ENCODE measurements at places on chromosomes 3 and 15.
A peak's percentile ranks its signal among the peaks of the same experiment; 100 is the strongest.

DNA sequence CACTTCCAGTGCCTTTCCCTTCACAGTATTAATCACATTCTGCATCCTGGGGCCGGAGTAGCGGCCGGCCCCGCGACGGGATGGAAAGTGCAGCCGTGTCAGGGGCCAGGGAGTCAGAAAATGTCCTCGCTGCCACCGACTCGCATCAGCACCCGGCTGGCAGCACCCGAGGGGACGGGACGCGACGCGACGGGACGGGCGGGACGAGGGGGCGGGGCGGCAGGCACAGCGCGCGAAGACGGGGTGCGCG, 353 bp downstream of the ATG3 start:
- DNase-seq: peak; percentile 88

GRCh38 chr3:157083824-157084223, 76.1 kb downstream of the CCNL1 start:
- no peak for DNase-seq

- DNase-seq: peak; percentile 3
Observed at GRCh38 chr15:54082836-54083492, 104.7 kb downstream of the UNC13C start.

- no peak for DNase-seq
Observed at GRCh38 chr15:61198722-61199121, 30.4 kb downstream of the RORA start.

DNA sequence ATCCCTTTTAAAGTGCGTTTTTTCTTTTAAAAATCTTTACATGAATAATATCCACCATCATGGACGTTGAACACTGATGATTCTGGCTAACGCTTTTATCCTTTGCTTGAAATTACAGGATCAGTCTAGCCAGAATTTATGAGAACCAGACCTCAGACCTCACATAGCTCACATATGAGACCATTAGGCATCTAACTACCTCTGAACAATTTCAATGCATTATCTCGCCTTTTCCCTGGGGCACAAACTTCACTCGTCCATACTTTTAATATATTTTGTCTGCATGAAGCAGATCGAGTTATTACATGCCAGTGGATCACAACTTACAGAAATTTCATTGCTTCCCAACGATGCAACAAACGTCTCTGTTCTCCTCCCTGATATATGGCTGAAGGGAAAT, 105.6 kb downstream of the MEIS2 start:
- no peak for DNase-seq

DNA sequence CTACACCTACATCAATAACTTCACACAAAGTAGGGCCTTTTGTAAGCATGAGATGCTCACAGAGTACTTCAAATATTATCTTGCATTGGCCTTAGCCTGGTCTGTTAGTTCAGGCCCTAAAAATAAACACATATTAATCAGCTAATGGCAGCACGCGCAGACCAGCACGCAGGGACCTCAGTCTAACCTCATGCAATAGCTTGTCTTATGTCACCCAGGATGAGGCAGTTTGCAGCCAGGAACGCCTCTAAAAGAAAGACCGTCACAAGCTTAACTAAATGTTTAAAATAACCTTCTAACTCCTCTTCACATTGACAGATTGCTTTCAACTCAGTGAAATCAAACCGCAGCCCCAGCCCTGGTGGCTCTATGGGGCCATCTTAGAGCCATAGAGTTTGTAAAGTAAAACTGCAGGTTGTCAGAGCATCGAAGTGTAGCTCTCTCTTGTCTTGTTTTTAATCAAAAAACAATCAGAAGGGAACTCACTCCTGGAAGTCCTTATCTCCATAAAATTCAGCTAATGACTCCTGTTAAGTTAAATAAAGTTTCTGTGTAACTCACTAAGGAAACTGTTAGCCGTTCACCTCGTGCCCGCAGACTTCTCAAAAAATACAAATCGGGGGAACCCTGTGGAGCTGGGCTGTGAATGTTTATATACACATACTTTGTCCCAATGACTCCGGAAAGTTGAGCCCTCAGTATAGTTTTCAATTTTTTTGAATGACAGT, 212.6 kb downstream of the CDIN1 start:
- DNase-seq: no peak

DNA sequence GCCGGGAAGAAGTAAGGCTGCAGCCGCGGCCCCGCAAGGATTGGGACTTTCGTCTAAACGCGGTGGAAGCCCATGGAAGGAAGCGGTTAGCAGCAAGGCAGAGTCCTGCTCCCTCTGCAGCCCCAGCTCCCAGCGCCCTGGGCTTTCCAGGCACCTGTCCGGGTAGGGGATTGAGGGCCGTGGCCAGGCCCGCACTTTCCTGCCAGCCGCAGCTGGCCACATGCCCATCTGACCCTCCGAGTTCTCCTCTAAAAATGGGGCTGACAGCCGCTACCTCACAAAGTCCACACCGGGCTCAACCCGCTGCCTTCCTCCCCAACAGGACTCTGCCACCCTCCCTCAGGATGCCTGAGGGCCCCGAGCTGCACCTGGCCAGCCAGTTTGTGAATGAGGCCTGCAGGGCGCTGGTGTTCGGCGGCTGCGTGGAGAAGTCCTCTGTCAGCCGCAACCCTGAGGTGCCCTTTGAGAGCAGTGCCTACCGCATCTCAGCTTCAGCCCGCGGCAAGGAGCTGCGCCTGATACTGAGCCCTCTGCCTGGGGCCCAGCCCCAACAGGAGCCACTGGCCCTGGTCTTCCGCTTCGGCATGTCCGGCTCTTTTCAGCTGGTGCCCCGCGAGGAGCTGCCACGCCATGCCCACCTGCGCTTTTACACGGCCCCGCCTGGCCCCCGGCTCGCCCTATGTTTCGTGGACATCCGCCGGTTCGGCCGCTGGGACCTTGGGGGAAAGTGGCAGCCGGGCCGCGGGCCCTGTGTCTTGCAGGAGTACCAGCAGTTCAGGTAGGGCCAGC, 1.9 kb downstream of the NEIL1 start:
- no peak for DNase-seq

DNA sequence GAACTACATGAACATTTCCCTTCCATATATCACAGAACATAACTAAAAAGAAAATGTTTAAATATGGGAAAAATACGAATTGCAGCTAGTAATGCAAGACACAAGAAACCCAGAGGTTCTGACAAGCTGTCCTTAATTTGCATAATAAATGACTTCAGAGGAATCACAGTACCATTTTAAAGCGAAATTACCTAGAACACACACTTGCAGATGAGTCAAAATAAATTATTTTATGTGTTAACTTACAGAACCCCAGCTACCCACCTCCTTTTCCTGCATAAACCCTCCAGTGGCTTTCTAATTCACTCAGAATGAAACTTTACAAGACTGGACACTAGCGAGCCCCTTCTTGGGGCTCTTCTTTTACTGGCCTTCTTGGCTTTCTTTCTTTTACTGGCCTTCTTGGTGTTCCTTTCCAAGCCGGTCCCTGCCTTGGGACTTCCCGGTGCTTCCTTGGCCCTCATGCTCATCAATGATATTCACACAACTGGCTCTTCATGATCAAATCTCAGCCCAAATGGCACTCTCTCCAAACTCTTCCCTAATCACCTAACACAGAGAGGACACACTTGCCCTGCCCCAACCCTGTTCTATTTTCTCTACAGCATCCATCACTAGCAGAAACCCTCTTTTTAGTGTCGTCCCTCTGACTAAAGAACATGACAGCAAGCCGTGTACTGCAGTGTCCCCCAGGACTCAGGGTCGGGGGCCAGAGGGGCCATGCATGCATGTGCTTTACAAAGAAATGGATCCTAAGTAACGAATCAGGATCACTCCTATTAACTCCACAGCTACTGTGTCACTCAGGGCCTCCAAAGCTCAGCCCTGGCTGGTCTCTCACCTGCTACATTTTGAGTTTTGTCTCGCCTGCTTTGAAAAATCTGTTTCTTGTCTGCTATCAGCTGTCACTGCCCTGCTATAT, 4.8 kb downstream of the CHSY1 start:
- DNase-seq: no peak

GRCh38 chr3:177883957-177884356, 652.3 kb upstream of the KCNMB2 start:
- no peak for DNase-seq

- DNase-seq: no peak
Observed at GRCh38 chr3:105033081-105033480, 333.6 kb upstream of the ALCAM start.

DNA sequence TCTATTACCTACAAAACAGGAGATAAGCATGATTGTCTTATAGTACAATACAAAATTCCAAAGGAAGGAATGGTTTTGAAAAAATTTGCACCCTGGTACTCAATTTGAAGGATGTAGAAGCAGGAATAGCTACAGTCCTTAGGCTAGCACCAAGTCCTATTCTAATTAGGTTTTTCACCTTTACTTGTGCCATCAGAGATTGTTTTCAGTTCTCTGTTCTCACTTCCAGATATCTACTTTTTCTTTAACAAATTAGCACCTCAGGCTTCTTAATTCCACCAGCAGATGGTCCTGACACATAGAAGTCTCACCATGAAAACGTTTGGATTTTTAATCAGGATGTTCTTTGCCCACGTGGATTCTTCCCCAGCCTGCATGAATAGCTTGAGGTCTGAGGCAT, 43.8 kb downstream of the IL5RA start:
- no peak for DNase-seq

- no peak for DNase-seq
Observed at GRCh38 chr3:188283347-188283746, 129.4 kb downstream of the LPP start.

GRCh38 chr3:192373586-192373985, 353.8 kb downstream of the FGF12 start:
- DNase-seq: no peak

- DNase-seq: no peak
Observed at GRCh38 chr15:66588971-66589370, 23.2 kb upstream of the LCTL start.

All from stimulated activated CD4-positive, alpha-beta T cell treated with anti-CD3 and anti-CD28 coated beads, Interleukin-15, amount 100 ng/mL, for 24 hours (primary cell).